ENCODE measurements at places on chromosomes 4 and X.

DNA sequence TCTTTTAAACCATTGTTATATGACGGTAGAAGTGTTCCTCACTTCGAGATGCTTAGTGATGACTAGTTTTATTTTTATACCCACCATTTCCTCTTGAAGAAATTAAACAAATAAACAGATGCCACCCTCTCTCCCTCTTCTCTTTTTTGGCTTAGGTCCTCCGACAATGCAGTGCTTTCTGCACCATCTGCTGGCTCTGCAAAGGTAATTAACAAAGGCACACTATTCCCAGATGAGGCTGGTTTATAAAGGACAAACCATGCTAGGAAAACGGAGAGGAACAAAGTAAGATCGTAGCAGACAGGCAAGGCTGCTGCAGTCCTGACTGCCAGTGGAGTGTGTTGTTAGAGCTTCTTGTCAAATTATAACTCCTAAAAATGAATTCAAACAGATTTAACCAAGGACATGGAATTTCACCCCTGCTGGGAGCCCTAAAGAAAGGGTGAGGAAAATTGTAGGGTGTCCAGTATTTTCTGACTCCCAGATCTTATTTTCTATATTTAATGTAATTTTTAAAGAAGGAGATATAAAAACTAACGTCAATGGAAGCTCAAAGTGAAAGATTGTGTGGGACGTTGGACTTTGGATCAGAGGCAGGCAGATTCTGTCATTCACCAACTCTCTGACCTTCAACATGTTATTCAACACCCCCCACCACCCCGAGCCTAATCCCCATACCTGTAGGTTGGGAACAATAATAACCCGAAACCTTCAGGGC lies 142.1 kb downstream of the CPEB2 start:
- H3K27ac ChIP-seq, result no peak overlapping the region
- no peaks in the 10 kb centered on the region for H3K27me3 ChIP-seq
- H3K4me3 ChIP-seq, result no peak overlapping the region
- H3K4me1 ChIP-seq, result no peaks in the 10 kb centered on the region
- no peak for DNase-seq

GRCh38 chr4:152970102-152970820 lies 34.1 kb downstream of the FHDC1 start:
- DNase-seq, result no peak
- H3K36me3 ChIP-seq, result no peaks in the 10 kb centered on the region
- no peak overlapping the region for H3K4me3 ChIP-seq

DNA sequence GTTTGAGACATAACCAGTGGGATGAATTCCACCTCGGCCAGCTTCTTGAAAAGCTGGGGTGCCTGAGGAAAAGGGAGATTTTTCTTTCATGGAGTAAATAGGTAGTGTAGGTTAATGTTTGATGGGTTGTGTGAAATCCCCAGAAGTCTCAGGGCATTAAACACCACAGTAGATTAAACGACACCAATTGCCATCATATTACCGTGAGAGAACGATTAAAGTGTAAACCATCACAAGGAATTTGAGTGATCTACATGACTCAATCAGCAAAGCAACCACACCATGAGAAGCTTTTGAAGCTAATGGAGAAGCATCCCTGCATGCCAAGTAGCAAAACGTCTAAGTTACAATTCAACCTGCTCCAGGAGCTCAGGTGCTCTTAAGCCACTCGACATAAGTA lies 322.5 kb upstream of the GATB start:
- H3K27ac ChIP-seq, result no peak overlapping the region
- H3K27me3 ChIP-seq, result no peaks in the 10 kb centered on the region
- no peak overlapping the region for H3K4me3 ChIP-seq
- no peak for DNase-seq
- no peaks in the 10 kb centered on the region for H3K36me3 ChIP-seq

- no peak overlapping the region for H3K27ac ChIP-seq
- no peak overlapping the region for H3K4me3 ChIP-seq
These were observed 53.2 kb upstream of the FRMPD3 start for GRCh38 chrX:107396235-107396634.

- H3K4me3 ChIP-seq, result peak overlapping the region; percentile 51
- no peaks in the 10 kb centered on the region for H3K36me3 ChIP-seq
- no peaks in the 10 kb centered on the region for H3K4me1 ChIP-seq
- H3K27ac ChIP-seq, result no peak overlapping the region
- no peaks in the 10 kb centered on the region for H3K27me3 ChIP-seq
These were observed 224.2 kb downstream of the STIM2 start for GRCh38 chr4:27084685-27085361.

DNA sequence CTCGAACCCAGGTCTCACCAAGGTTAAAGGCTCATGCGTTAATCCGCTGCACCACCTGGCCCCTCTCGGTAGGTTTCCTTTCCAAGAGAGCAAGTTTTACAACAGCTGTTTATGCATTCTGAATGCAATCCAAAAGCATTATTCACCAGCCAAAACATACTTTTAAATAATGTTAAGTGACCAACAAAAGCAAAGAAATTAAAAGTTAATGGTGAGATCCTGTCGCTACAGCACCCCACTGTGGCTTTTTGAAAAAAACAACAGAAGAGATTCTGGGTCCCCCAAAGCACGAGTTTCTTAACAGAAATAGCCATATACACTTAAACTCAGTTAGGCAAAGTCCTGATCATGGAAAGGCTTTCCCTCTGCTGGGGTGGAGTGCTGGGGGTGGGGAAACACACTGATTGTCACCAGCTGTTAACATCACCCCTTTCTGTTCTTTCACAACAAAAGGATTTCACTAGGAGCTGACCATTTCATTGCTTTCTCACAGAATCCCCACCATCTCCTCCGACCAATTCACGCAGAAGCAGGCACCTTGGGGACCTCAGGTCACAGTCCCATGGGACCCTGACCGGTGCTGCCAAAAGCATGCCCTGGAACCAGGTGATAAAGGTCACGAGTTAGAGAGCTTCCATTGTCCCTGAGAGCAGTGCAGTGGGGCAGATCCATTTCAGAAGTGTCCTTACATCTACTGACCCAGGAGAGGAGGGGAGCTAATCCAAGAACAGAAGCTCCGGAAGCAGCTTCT lies 51.2 kb downstream of the ZNF827 start:
- no peaks in the 10 kb centered on the region for H3K4me1 ChIP-seq
- no peak for DNase-seq
- no peak overlapping the region for H3K27ac ChIP-seq
- H3K36me3 ChIP-seq, result no peaks in the 10 kb centered on the region
- H3K27me3 ChIP-seq, result no peaks in the 10 kb centered on the region
- no peak overlapping the region for H3K4me3 ChIP-seq

- H3K27me3 ChIP-seq, result no peaks in the 10 kb centered on the region
- peaks cover 47% of the 10 kb centered on the region for H3K4me1 ChIP-seq
- peak; percentile 69 for DNase-seq
- peak overlapping the region; percentile 37 for H3K4me3 ChIP-seq
- peak overlapping the region; percentile 96 for H3K27ac ChIP-seq
- no peaks in the 10 kb centered on the region for H3K36me3 ChIP-seq
These were observed 17.4 kb downstream of the CD40LG start for GRCh38 chrX:136665258-136665900.

DNA sequence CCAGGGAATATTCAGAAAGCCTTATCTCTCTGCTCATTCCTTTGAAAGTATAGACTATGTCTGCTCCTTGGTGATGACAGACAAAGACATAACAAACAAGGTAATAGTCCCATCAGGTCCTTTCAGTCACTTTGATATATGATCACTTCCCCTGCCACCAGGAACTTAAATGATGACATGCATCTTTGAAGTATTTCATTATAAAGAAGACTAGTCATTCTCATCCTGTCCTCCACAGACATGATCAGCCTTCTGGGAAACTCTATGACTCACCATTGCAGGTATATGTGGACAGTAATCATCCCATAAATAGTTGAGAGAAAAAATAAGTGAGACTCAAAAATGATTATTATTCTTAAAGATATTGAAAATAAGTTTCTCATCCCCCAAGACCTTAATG lies 117.5 kb upstream of the VCX2 start:
- H3K27ac ChIP-seq, result no peak overlapping the region
- H3K36me3 ChIP-seq, result no peaks in the 10 kb centered on the region
- no peak for DNase-seq

GRCh38 chr4:89290727-89291516 lies 16.7 kb downstream of the GPRIN3 start:
- peak overlapping the region; percentile 100 for H3K27ac ChIP-seq
- H3K4me3 ChIP-seq, result peak overlapping the region; percentile 42
- no peaks in the 10 kb centered on the region for H3K36me3 ChIP-seq
- H3K4me1 ChIP-seq, result peaks cover 87% of the 10 kb centered on the region

- no peaks in the 10 kb centered on the region for H3K36me3 ChIP-seq
- no peak for DNase-seq
- no peak overlapping the region for H3K27ac ChIP-seq
- no peaks in the 10 kb centered on the region for H3K27me3 ChIP-seq
- no peaks in the 10 kb centered on the region for H3K4me1 ChIP-seq
These were observed 103.4 kb downstream of the DDIT4L start for GRCh38 chr4:100086766-100087431.

DNA sequence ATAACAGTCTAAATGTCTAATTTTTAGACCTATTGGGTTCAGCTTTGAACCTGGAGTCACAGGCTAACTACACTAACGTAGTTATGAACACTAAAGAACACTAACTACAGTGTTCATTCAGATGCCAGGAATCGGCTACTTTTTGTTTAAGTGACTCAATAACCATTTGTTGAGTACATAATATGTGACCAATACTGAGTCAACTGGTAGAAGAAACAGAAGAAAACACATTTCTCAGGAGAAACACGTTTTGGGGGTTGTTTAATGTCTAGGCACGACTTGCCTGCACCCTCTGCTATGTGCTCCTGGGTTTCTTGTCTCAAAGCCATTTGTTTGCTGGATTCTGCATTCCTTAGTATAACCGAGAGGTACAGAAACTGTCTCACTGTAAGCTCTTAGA lies 18.6 kb upstream of the CLNK start:
- no peak overlapping the region for H3K4me3 ChIP-seq
- no peaks in the 10 kb centered on the region for H3K27me3 ChIP-seq
- no peaks in the 10 kb centered on the region for H3K36me3 ChIP-seq
- DNase-seq, result no peak
- no peaks in the 10 kb centered on the region for H3K4me1 ChIP-seq

DNA sequence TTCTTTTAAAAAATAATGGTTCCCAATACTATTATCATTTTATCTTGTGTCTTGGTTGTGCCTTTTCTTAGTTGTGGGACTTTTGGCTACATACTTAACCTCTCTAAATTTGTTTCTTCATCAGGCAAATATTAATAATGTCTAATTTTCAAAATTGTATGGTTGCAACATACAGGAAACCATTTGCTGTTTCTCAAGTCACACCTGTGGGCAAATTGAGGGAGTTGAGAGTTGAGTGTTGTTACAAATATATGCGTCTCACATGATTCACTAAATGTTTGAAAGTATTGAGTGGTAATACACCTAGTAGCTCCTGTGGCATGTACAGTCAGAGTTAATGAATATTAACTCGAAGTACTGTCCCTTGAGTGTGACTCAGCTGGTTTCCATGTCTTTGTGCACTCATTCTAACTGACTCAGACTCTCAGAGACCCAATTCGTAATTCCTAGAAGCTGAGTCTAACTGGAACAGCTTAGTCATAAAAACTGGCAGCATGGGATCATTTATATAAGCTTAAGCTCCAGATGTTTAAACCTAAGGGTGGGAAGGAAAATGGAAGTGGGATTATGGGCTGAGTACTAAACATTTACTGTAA lies 802.4 kb downstream of the TRIML1 start:
- no peaks in the 10 kb centered on the region for H3K36me3 ChIP-seq
- no peak overlapping the region for H3K27ac ChIP-seq
- DNase-seq, result no peak
- H3K27me3 ChIP-seq, result no peaks in the 10 kb centered on the region
- no peaks in the 10 kb centered on the region for H3K4me1 ChIP-seq
- H3K4me3 ChIP-seq, result no peak overlapping the region

DNA sequence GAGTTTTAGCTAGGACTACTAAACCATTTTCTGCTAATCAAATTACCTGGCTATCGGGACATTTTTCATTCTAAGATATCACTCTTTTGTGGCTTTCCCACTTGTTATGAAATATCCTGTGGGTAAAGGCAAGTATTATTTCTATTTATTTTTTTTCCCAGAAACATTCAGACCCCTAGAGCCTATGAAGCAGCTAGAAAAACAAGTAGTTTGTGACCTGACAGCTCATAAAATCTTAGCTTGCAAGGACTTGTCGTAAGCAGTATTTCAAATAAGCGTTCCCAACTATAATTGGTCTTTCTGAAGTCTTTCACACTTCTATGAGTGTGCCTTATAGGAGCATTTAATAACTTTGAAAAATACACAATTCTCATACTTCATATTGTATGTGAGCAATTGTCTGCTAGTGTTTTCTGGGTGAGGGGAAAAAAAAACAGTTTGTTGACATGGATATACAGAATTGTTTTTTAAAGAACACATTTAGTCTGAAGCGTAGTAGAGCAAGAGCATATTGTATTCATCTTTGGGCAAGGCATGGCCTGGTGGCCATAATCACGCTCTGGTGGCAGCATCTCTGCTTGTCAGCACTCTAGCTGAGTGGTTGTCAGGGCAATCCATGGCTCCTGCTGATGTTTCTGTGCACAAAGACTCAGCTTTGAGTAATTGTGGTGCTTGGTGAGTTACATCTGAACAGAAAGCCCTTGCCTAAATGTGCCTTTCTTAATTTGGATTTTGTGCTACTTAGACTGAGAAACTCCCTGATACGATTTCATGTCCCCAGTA lies 2.6 kb downstream of the MCUB start:
- peaks cover 4% of the 10 kb centered on the region for H3K4me1 ChIP-seq
- H3K36me3 ChIP-seq, result no peaks in the 10 kb centered on the region
- no peak overlapping the region for H3K4me3 ChIP-seq
- DNase-seq, result no peak
- no peaks in the 10 kb centered on the region for H3K27me3 ChIP-seq

DNA sequence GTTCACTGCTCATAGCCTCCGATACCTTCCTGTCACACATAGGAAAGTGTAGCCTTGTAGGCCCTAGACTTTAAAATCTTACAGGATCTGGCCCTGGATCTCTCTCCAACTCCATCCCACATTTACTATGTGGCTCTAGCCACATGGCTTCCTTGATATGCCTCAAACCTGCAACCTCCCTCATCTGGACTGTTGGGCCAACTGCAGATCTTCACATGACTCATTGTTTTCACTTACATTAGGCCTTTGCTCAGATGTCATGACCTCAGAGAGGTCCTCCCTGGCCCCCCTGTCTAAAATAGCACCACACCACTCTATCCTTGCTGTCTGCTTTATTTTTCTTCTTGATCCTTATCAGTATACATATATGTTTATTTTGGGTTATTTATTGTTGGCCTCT lies 8.1 kb upstream of the NR0B1 start:
- H3K27ac ChIP-seq, result no peak overlapping the region
- no peak overlapping the region for H3K4me3 ChIP-seq

GRCh38 chrX:56759736-56760409 lies 30.8 kb downstream of the NBDY start:
- H3K4me1 ChIP-seq, result peaks cover 15% of the 10 kb centered on the region
- peak; percentile 15 for DNase-seq
- H3K27ac ChIP-seq, result no peak overlapping the region
- H3K36me3 ChIP-seq, result no peaks in the 10 kb centered on the region
- H3K27me3 ChIP-seq, result no peaks in the 10 kb centered on the region
- no peak overlapping the region for H3K4me3 ChIP-seq

DNA sequence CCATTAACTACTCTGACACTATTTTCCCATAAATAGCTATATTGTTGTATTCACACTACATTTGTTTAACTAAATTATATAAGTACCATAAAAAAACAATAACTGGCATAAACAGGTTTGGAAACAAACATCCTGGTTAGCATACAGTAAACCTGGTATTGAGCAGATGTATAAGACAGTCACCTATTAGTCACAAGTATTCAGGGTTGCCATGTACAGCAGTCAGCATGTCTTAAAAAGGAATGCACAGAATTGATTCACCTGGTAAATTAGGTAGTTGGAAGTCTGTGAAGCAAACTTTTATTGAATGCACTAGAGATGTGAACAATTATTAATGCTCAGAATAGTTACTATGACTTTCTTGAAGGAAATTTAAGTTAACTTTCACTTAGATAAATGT lies 137.9 kb downstream of the FAM13A start:
- no peaks in the 10 kb centered on the region for H3K27me3 ChIP-seq
- DNase-seq, result no peak
- H3K4me3 ChIP-seq, result no peak overlapping the region
- H3K4me1 ChIP-seq, result no peaks in the 10 kb centered on the region
- no peaks in the 10 kb centered on the region for H3K36me3 ChIP-seq
